Mesenchymal stem cell (in vitro differentiated cells and primary cell): ENCODE measurements at places on chromosomes 1 and 21.

DNA sequence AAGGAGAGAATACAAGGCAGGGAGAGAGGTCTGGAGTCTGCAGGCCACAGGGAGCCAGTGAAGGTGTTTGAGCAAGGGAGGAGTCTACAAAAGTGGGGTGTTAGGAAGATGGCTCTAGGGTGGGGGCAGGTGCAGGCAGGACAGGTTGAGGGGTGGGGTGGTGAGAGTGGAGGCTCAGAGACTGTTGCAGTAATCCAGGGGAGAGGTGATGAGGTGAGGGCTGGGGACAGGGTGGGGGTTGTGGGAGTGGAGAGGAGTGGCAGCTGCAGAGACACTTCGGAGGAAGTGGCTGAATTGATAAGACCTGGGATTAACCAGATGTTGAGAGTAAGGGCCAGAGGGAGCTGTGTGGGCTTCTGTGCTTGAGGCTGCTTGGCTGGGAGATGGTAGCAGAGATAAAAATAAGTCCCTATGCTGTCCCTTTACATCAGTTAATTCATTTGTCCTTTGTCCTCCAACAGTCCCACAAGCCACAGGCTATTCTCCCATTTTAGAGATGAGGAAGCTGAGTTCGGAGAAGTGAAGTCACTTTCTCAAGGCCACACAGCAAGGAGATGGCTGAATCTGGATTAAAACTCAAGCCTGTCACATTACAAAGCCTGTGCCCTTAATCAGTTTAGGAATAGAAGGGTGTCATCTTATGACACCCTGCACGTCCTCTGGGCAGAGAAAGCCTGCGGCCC is 54.8 kb upstream of the SYNC start:
- H3K36me3 ChIP-seq: no peaks in the 10 kb centered on the region
- no peak overlapping the region for H3K4me3 ChIP-seq
- H3K27me3 ChIP-seq: no peaks in the 10 kb centered on the region

DNA sequence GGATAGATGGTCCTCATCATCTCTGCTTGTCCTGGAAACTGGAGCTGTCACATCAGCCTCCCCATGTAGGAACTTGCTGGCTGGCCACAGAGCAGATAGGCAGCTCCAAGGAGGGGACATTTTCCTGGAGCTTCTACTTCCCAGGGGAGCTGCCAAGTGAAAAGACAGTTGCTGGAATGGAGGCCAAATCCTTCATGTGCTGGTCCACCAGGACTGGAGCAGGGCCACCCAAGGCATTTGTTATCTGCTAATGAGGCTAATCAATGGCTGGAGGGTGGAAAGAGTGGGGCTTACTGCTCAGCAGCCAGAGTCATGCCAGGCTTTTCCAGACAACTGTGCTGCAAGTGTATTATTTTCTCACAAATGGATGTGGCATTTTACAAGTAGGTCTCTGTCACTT is 22.5 kb downstream of the KAZN start:
- no peaks in the 10 kb centered on the region for H3K36me3 ChIP-seq
- DNase-seq: no peak

- no peaks in the 10 kb centered on the region for H3K36me3 ChIP-seq
- H3K27ac ChIP-seq: no peak overlapping the region
- H3K4me3 ChIP-seq: no peak overlapping the region
- H3K27me3 ChIP-seq: no peaks in the 10 kb centered on the region
- no peaks in the 10 kb centered on the region for H3K4me1 ChIP-seq
Measured at GRCh38 chr1:4668743-4669700, 14.6 kb downstream of the AJAP1 start.

DNA sequence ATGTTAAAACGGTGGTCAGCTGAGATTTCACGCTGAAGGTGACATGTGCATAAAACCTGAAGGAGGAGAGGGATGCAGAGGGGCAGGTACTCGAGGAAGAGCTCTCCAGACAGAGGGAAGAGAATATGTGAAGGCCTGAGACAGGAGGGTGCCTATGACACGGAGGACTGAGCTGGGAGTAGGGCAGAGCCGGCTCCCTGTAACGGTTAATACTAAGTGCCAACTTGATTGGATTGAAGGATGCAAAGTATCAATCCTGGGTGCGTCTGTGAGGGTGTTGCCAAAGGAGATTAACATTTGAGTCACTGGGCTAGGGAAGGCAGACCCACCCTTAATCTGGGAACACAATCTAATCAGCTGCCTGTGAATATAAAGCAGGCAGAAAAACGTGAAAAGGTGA is 136.2 kb upstream of the SYT6 start:
- DNase-seq: no peak
- no peaks in the 10 kb centered on the region for H3K36me3 ChIP-seq
- no peaks in the 10 kb centered on the region for H3K27me3 ChIP-seq
- no peak overlapping the region for H3K4me3 ChIP-seq
- no peak overlapping the region for H3K27ac ChIP-seq
- H3K4me1 ChIP-seq: peaks cover 6% of the 10 kb centered on the region

GRCh38 chr1:64834734-64835133 is 89.9 kb downstream of the RAVER2 start:
- peak; percentile 32 for DNase-seq
- peaks cover 97% of the 10 kb centered on the region for H3K36me3 ChIP-seq
- peak overlapping the region; percentile 23 for H3K27ac ChIP-seq
- H3K4me1 ChIP-seq: peaks cover 1% of the 10 kb centered on the region
- H3K27me3 ChIP-seq: no peaks in the 10 kb centered on the region

GRCh38 chr1:215416497-215416896 is 150.6 kb upstream of the KCTD3 start:
- H3K27ac ChIP-seq: no peak overlapping the region
- no peaks in the 10 kb centered on the region for H3K27me3 ChIP-seq
- no peak for DNase-seq
- H3K4me3 ChIP-seq: no peak overlapping the region

GRCh38 chr1:93676427-93676826 is 5.2 kb downstream of the BCAR3 start:
- H3K36me3 ChIP-seq: peaks cover 21% of the 10 kb centered on the region
- H3K27ac ChIP-seq: no peak overlapping the region
- DNase-seq: no peak
- H3K4me3 ChIP-seq: no peak overlapping the region

- no peaks in the 10 kb centered on the region for H3K4me1 ChIP-seq
- DNase-seq: no peak
- H3K4me3 ChIP-seq: no peak overlapping the region
Measured at GRCh38 chr1:119227456-119227855, 87.0 kb upstream of the WARS2 start.

GRCh38 chr1:226441629-226442028 is 33.7 kb upstream of the PARP1 start:
- no peaks in the 10 kb centered on the region for H3K36me3 ChIP-seq
- H3K4me1 ChIP-seq: peaks cover 3% of the 10 kb centered on the region
- H3K27me3 ChIP-seq: peaks cover 20% of the 10 kb centered on the region
- H3K4me3 ChIP-seq: no peak overlapping the region
- no peak overlapping the region for H3K27ac ChIP-seq
- no peak for DNase-seq

DNA sequence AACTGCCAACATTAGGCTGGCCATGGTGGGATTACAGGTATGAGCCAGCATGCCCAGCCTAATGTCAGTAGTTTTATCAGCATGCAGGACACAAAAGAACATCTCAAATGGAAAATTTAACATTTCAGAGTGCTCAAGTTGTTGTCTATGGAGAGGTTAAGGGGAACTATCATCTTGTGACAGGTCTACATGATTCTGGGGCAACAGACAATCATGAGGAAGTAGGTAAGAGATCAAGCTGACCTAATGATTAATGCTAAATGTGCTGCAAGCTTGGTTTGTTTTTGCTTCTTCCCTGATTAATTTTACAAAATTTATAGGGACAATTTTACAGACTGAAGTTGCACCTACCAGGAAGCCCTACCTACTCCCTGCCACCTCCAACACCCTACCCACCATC is 36.6 kb downstream of the FMO4 start:
- H3K27ac ChIP-seq: no peak overlapping the region
- no peaks in the 10 kb centered on the region for H3K4me1 ChIP-seq
- no peaks in the 10 kb centered on the region for H3K36me3 ChIP-seq
- no peak for DNase-seq
- H3K4me3 ChIP-seq: no peak overlapping the region
- H3K27me3 ChIP-seq: no peaks in the 10 kb centered on the region

- peak overlapping the region; percentile 92 for H3K27ac ChIP-seq
- H3K36me3 ChIP-seq: peaks cover 2% of the 10 kb centered on the region
- peak overlapping the region; percentile 99 for H3K4me3 ChIP-seq
- no peaks in the 10 kb centered on the region for H3K27me3 ChIP-seq
Measured at GRCh38 chr1:51237351-51238033, 1.4 kb downstream of the RNF11 start.
